ENCODE measurements at places on chromosomes 7 and 10.
A peak's percentile ranks its signal among the peaks of the same experiment; 100 is the strongest.

GRCh38 chr7:143120691-143121405, 11.0 kb upstream of the PIP start:
- DNase-seq = no peak

DNA sequence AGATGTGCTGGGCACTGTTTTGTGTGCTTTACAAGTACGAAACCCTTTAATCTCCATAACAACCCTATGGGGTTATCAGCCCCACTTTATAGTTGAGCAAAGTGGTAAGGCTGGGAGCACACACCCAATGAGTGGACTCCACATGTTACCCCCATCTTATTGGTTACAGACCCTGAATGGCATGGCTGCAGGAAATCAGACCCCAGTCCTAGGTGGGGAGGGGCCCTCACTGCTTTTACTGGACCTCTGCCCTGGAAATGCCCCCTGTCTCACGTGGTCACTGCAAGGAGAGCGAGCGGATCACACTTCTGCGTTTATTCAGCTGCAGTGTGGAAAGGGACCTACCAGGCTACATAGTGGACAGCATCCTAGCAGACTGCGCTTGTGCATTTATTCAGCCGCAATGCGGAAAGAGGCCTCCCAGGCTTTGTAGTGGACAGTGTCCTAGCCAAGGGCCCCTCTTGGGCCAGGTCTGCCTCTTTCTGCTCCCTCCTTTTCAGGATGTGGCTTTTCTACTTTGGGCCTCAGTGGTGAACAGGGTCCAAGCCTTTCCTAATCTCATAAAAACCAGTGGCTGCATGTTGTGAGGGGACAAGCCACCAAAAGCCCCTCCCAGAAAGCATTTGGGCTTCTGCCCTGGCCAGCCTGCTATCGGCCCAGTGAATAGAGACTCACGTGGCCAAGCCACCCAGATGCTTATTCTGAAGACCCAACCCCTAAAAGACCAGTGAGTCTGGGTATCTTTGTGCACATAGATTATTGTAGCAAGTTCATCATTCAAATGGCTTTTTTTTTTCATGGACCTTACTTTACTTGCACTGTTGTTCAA, 405.7 kb upstream of the RNF32 start:
- no peak for DNase-seq

GRCh38 chr7:94823947-94824346, 83.4 kb upstream of the PPP1R9A start:
- DNase-seq = peak; percentile 71

DNA sequence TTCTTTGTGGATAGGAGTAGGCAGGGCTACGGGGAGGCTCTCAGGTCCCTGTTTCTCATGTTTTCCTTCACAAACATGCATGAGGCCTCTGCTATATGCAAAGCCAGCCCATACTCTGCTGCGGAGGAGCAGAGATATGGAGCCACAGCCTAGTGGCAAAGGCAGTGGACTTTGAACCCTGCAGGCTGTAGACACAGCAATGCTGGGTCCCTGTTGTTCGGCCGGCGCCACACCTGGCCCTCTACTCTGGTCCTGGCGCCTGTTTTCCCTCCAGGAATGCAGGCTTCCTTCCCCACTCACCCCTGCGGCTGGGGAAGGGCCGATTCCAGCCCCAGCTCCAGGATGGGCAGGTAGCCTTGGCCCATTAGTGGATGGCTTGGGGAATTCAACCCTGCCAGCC, 11.5 kb downstream of the CLRN3 start:
- no peak for DNase-seq

DNA sequence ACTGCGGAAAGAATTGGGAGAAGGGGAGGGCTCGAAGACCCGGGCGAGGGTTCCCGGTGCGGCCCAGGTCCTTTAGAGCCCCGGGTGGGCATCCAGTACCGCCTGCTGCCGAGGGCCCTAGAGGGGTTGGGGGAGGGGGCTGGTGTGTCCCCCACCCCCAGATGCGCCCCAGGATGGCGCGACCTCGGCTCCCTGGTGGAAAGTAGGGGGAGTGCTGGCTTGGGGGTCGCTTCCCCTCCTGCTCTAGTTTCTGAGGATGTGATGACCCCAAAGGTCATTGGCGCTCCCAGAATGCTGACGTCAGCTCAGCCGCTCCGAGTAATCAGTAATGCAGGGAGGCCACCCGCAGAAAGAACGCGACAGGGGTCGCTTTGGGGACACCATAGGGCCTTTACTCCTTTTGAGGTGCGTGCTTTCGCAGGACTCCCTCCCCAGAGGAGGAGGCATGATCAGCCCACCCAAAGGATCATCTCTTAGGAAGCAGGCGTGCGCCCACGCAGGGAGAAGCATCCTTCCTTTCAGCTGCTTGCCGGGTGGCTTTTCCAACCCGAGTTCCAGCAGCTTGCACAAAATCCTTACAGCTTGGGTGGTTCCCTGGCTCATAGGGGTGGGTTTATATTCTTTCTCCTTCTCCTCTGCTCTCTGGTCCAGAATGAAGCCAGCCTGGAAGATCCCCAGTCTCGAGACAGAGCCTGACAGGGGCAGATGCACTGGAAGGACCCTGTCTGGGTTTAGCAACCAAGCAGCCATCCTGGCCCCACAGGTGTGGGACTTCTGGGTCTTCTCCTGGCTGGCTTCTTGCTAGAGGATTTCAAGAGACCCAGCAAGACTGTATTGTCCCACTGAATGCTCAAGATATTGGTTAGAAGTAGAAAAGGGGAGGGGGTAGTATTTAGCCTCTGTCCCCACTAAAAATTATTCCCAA, 1.3 kb upstream of the PRKAG2 start:
- DNase-seq = no peak

- no peak for DNase-seq
These were observed 158.5 kb downstream of the GALNT17 start for GRCh38 chr7:71290452-71290851.

DNA sequence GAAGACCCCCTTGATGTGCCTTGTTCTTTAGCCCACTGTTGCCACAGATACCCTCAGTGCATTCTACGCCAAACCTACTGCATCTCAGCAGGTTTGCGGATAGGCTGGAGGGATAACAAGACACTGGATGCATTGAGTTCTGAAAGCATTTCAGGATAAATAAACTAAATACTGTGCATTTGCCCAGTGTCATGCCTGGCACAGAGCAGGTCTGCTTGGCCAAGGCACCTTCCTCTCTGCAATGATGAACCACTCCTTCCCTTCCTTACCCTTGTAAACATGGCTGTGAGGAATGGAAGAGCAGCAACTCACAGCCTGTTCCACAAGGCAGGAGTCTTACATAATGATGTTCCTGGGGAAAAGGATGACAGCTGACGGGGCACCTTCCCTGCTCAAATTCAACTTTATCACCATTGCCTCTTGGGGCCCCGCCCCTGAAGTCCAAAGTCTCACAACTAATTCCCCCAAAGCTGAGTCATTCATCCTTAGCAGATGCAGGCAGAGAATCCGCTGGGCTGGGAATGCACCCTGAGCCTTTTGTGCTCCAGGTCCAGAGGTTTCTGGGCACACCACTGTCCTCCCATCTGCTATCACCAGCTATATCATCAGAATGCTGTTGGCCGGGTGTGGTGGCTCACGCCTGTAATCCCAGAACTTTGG, 11.6 kb downstream of the DDX56 start:
- peak; percentile 50 for DNase-seq

GRCh38 chr10:97356318-97356914, 21.9 kb upstream of the FRAT2 start:
- peak; percentile 48 for DNase-seq

DNA sequence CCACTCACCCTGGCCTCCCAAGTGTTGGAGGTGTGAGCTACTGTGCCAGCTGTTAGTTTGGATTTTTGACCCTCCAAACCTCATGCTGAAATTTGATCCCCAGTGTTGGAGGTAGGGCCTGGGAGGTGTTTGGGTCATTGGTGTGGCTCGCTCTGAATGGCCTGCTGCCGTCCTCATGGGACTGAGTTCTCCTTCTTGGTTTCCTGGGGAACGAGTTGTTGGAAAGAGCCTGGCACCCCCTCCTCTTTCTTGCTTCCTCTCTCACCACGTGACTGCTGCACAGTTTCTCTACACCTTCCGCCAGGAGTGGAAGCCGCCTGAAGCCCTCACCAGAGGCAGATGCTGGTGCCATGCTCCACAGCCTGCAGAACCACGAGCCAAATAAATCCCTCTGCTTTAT, 253.5 kb downstream of the PHTF2 start:
- DNase-seq = no peak

GRCh38 chr7:121547544-121548092, 151.5 kb upstream of the FAM3C start:
- peak; percentile 53 for DNase-seq

- DNase-seq = no peak
These were observed 130.2 kb upstream of the CNTNAP2 start for GRCh38 chr7:145986248-145986874.

DNA sequence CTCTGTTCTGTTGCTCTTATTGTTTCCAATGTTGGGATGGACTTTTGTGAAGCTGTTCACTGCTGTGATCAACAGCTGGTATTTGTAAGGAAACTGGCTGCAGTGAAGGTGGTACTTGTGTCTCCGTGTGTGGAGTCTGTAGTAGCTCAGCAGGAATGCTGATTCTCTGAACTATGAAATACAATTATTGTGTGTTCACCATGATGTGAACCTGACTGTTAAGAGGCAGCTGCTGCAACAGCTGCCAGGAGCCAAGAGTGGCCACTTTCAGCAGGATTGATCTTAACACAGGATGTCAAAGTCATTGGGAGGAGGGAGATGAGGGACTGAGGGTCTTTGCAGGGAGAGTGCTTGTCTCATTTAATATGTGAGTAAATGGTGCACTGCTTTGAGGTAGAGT, 13.9 kb downstream of the VSTM2A start:
- no peak for DNase-seq

GRCh38 chr10:102869258-102870198, at the start of gene AS3MT:
Gene AS3MT, plus strand, starts transcription at chr10:102869470. Its CDS starts 123 bp downstream, at chr10:102869593.
- peak; percentile 29 for DNase-seq

GRCh38 chr10:132335189-132336063, 3.4 kb downstream of the LRRC27 start:
- DNase-seq = no peak

DNA sequence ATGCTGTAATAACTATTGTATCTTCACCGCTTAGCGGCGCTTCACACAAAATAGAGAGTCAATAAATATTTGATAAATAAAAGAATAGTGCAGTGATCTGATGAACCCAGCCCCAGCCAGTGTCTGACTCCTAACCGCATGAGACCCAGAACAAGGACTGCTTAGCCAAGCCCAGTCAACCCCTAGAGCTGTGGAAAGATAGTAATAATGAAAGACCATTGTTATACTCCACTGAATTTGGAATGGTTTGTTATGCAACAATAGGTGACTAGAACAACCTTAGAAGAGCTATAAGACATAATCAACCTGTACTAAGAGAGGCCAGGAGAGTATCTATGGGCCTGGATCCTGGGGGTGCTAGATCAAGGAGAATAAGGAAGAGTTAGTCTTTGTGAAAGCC, 230.5 kb upstream of the INHBA start:
- no peak for DNase-seq

GRCh38 chr7:77433901-77434300, 17.8 kb upstream of the GSAP start:
- DNase-seq = no peak

GRCh38 chr10:87660484-87661133, 931 bp downstream of the PAPSS2 start:
- peak; percentile 46 for DNase-seq

DNA sequence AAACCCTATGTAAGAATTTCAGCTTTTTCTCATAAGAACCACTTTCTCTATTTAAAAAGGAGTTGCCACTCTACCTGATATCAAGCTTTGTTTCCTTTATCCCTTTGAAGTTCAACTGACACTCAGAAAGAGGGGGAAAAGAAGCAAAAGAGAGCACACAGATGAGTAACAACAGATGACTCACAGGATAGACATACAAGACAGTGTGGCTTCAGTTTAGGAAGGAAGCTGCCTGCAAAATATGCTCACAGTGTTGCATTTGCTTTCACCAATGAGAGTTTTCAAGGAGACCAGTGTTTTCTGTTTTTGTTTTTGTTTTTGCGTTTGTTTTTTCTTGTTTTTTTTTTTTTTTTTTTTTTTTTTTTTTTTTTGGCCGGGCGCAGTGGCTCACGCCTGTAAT, 1181.6 kb downstream of the DNAJB9 start:
- peak; percentile 27 for DNase-seq

- DNase-seq = no peak
These were observed 82.1 kb downstream of the NDUFB2 start for GRCh38 chr7:140778568-140778967.

- no peak for DNase-seq
These were observed 244.8 kb downstream of the ACTR3B start for GRCh38 chr7:153004341-153004740.

- no peak for DNase-seq
These were observed 148.5 kb downstream of the PTPN20 start for GRCh38 chr10:47059606-47060311.

DNA sequence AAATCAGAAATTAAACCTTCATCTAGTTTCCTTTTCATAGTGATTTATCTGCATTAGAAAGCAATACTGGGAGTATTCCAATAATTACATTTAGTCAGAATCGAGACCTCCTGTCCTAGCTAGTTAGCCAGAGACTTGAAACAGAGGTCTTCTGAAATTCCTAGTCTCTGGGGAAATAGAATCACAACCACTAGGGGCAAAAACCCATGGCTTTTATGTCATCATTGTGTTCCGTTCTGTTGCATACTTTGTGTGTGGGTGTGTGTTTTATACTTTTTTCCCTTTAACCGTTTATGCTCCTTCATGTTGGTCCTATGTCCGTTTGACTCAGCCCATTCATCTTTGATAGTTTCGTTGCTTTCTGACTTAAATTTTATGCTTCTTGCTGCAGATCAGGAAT, 79.8 kb downstream of the RALA start:
- DNase-seq = no peak

DNA sequence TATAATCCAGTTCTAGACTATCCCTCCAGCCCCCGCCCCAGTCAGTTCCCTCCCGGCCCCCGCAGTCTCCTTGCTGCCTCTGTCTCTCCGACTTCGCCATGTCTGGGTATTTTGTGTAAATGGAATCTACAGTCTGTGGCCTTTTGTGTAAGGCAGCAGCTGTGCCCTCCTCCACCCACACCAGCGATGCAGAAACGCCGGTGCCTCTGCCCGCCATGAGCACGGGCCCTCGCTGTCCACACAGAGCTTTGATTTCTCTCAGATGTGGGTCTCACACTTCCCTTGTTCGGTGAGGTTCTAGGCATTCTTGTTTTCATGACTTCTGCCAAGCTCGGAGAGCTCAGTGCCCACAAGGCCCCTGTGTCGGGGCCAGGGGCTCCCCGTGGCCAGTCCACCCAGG, 37.8 kb downstream of the NKX6-2 start:
- DNase-seq = no peak

DNA sequence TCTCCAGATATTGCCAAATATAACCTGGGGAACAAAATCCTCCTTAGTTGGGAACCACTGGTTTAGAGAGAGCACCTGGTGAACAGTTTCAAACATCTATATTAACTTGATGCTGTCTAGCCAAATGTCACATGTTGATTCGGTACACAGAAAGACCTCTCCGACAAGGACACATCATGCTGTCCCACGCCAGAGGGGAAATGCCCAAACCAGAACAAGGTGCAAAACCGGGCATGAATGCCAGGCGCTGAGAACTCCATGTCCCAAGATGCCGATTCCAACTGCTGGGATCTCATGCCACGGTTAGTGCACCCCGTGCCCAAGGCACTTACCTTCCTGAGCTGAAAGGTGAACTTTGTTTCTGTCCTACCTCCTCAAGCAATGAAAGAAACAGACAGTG, 100.8 kb downstream of the SFMBT2 start:
- no peak for DNase-seq

GRCh38 chr7:106552645-106553445, 108.1 kb downstream of the CCDC71L start:
- no peak for DNase-seq

GRCh38 chr10:43312612-43313011, 45.7 kb upstream of the RASGEF1A start:
- DNase-seq = no peak
